ENCODE measurements at places on chromosomes 1 and 21.
A peak's percentile ranks its signal among the peaks of the same experiment; 100 is the strongest.

DNA sequence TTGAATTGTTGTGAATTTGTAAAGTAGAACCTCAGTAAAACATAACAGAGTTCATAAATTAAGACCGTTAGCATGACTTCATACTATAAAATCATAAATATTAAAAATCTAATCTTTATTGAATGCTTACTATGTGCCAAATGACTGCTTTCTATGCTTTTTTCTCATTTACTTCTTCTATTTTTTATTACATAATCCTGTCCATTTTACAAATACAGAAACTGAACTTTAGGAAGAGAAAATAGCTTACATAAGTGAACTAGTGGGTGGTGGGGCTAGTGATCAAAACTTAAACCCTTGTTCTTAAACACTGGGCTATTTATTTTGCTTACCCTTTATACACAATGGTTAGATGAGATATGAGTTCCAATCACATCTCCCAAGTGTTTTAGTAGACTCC lies 122.3 kb downstream of the ZC3H11B start:
- no peak for DNase-seq

DNA sequence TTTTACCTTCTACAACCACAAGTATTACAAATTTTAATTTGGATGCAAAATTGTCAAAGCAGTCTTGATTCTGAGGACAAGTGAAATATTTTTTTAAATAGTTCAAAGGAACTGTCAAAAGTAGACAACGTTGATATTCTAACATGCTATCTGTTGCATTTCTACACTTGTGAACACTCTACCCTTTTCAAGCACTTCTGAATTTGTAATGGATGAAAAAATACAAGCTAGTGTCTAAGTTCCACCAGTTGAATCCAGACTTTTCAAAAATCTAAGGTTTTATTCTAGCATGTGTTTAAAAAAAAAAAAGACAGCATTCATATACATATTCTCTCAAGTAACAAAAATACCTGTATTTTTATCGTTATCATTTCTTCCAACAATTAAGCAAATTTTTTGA lies 2.1 kb downstream of the ARID4B start:
- no peak for DNase-seq

- DNase-seq: no peak
Observed at GRCh38 chr1:167109125-167109524, 15.2 kb downstream of the STYXL2 start.

GRCh38 chr1:65075123-65075976 lies 72.7 kb upstream of the AK4 start:
- peak; percentile 30 for DNase-seq

GRCh38 chr1:175171036-175171913 lies 21.3 kb downstream of the KIAA0040 start:
- no peak for DNase-seq

DNA sequence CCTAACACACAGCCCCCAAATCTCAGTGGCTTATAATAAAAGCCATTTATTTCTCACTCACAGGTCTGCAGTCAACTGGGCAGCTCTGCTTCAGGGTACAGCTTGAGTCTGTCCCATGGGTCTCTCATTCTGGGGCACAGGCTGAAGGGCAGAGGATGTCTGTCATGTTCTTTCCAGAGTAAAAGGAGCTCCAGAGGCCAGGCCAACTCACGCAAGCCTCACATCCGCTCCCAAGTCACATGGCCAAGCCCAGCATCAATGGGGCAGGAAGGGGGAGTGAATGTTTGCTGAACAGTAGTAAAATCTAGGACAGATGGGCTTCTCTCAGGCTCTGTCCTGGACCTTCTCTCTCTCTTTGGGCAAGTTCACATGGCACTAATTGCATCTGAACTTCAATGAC lies 7.1 kb upstream of the SSBP3 start:
- DNase-seq: no peak

GRCh38 chr1:36752891-36753361 lies 270.2 kb upstream of the CSF3R start:
- DNase-seq: no peak

DNA sequence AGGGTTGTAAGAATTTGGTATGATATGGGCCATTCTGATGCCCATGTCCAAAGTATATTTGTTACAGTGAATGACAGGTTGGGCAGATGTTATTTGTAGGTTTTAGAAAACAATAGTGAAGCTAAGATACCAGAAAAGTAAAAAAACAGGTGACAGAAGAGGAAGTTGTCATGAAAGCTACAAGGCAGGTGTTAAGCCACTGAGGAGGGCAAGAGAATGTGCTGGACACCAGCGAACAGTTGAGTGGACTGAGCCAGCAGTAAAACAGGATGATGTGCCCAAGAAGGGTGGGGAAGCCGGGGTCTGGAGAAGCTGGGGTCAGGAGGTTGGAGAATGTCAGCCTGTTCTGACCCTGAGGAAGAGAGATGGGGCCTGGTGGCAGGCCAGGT lies 83.3 kb downstream of the DTL start:
- no peak for DNase-seq

DNA sequence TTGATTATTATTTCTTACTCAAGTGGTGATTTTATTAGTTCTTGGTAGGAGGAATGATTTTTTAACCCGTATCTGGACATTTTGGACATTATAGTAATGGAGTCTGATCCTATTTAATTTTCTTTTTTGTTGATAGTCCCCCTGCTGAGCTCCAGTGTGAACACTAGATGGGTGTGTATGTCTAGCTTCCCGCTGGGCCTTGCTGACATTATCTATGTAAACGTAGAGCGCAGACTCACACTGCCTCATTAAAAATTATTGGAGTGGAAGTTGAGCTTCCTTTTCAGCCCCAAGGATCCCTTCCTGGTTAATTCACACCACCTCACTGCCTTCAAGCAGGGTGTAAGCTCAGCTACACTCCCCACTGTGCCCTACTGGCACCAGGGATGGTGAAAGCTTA lies 467.6 kb upstream of the PKN2 start:
- DNase-seq: no peak

- no peak for DNase-seq
Observed at GRCh38 chr1:223771814-223772770, 59.8 kb downstream of the CAPN2 start.

DNA sequence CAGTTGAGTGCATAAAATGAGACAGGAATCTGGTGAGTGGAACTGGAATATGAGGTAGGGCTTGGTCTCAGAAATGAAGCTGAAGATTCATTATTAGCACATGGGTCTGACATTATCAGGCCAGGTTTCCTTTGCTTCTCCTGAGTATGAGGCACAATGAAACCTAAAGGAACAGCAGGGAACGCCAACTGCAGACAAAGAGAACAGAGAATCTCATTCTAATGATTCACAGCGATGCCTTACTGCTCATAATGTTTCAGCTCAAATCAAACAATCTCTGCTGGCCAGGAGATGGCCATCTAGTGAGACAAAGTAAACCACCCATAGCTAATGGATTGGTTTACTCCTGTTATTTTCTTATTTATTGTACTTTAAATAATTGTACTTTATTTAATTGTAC lies 133.5 kb downstream of the C1orf21 start:
- no peak for DNase-seq

GRCh38 chr1:175200678-175201521 lies 8.3 kb upstream of the KIAA0040 start:
- DNase-seq: no peak

DNA sequence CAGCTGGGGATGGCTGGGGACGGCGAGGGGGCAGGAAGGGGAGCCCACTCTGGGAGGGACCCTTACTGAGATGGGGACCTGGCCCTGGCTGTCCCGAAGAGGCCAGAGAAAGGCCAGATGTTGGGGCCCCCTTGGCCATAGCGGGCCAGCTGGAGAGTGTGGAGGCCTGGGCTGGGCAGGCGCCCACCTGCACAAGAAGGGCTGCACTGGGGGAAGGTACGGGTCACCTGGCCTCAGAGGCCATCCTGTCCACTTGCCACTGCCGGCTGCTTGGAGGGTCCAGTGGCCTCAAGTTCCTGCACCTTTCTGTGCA lies 5.0 kb upstream of the PLCH2 start:
- DNase-seq: no peak

DNA sequence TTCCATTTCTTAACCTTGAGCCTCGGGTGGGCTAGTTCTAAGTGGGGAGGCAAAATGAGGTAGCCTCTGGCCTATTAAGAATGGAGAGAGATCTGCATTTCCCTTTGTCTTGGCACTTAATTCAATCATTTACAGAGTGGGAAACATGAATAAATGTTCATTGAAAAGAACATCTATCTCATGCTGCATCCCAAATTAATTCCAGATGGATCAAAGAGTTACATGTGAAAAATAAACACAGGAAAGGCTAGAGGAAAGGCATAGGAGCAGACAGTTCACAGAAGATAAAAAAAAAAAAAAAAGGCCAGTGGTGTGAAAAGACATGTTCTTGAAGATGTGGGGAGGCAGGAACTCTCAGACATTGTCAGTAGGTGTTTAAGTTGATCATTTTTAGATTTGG lies 35.7 kb upstream of the EPS8L3 start:
- DNase-seq: no peak

DNA sequence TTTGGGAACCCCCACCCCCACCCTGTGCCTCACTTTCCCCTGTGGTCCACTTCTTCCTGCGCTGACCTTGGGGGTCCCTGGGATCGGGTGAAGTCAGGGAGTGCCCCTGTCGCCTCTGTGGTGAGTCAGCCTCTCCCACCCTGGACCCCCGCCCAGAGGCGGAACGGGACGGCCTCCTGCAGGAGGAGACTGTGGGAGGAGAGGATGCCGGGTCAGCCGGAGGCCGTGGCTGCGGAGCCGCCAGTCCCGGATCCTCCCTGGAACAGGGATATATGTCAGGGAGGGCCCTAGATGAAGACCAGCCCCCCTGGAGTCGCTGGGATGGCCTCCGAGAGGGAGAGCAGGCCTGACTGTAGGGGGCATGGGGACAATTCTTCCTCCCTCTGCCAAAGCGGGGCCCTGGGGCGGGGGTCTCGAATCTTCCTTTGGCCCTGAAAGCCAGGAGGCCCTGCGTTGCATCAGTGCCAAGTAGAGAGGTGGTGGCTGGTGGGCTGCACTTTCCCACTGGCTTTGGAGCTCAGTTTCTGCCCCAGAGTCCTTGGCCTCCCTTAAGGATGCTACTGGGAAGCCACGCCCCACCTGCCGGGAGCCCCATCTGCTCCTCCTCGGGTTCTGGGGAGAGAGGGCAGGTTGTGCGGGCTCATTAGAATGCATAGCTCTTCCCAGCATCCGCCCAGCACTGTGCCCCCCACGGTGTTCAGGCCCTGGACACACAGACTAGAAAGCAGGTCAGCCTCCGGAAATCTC lies 930 bp downstream of the ARHGEF10L start:
- DNase-seq: no peak

- peak; percentile 58 for DNase-seq
Observed at GRCh38 chr1:160567858-160568682, 11.2 kb downstream of the CD84 start.

- no peak for DNase-seq
Observed at GRCh38 chr1:193141804-193142203, 20.0 kb downstream of the CDC73 start.

DNA sequence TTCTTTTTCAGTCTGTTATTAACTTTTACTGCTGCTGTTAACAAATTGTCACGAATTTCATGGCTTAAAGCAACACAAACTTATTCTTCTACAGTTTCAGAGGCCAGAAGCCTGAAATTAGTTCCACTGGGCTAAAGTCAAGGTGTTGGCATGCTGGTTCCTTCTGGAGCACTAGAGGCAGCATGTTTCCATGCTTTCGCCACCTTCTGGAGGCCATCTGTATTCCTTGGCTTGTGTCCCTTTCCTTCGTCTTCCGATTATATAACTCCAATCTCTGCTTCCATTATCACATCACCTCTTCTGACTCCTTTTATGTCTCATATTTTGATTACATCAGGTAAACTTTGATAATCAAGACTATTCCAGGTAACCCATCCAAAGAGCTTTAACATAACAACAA lies 1742.1 kb downstream of the BRINP3 start:
- DNase-seq: no peak

DNA sequence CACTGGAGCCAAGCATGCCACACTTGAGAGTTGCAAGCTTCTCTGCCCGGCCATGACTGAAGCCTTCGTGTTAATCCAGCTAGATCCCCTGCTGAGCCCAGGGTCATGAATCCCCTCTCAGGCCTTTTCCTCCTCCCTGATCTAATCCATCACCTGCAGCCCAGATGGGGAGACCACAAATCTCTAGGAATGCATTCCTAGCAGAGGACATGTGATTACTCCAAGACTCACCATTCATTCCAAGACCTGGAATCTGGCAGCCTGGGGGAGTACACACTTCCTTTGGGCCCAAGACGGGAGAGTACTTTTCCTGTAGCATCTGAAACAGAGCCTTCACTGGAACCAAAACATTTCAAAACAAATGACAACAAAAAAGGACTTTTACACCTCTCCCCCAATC lies 269.3 kb upstream of the NFIA start:
- DNase-seq: no peak

GRCh38 chr1:245129319-245130240 lies 25.2 kb upstream of the KIF26B start:
- no peak for DNase-seq

- no peak for DNase-seq
Observed at GRCh38 chr1:175530622-175531375, 212.6 kb downstream of the TNR start.

- no peak for DNase-seq
Observed at GRCh38 chr1:44361478-44361877, 6.4 kb upstream of the ERI3 start.

DNA sequence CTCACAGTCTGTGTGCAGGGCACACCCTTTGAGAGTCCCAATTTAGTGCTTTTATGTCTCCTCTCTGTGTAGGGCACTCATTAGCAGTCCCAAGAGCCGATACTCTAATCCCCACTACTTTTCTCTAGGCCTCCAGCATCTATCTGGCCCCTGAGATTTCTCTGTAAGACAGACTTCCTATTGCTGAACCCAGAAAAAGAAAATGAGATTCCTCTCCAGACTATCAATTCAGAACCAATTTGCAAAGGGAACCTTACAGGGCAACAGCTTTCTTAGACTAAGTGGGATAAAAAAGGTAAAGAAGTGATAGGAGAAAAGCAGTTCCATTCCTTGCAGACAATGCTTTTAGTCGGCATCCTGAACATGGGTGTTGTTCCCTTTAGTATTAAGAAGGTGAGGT lies 172.2 kb downstream of the EDEM3 start:
- no peak for DNase-seq

- DNase-seq: no peak
Observed at GRCh38 chr1:109050228-109050995, 8.5 kb upstream of the WDR47 start.

DNA sequence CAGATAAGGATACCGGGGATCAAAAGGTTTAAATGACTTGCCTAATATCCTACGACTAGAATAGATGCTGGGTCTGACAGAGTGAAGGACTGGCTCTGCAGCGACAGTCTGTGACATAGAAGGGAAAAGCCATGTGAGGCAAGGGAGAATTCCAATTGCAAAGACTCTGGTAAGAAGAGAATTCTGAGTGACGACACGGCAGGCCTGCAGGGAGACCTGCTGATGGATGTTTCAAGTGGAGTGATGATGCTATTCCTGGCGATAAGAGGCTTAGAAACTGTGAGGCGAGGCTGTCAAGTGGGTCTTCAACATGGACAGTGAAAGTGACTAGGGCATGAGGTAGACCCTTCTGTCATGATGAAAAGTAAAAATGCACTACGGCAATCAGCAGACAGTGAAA lies 176.6 kb upstream of the PBX1 start:
- no peak for DNase-seq

DNA sequence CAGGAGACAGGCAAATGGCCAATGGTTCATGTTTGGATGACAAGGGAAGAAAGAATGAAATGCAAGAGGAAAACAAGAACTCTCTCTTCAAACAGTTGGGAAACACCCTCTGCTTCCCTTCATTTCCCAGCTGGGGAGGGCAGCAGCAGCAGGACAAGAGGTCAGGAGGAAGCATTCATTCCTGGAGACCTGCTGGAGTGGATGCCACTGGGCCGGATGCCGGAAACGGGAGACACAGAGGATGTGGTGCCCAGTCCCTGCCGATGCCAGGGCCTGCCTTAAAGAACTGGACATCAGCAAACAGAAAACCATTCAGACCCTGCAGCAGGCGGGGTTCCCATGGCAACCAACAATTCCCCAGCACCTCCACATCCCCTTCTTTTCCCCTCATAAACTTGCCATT lies 102.3 kb upstream of the ZNF648 start:
- DNase-seq: no peak

Data from stimulated activated CD8-positive, alpha-beta memory T cell treated with anti-CD3 and anti-CD28 coated beads, Interleukin-12 subunit alpha, Interleukin-12 subunit beta, amount 100 ng/mL, for 4 hours (primary cell).